ENCODE measurements at places on chromosomes 2 and 18.

DNA sequence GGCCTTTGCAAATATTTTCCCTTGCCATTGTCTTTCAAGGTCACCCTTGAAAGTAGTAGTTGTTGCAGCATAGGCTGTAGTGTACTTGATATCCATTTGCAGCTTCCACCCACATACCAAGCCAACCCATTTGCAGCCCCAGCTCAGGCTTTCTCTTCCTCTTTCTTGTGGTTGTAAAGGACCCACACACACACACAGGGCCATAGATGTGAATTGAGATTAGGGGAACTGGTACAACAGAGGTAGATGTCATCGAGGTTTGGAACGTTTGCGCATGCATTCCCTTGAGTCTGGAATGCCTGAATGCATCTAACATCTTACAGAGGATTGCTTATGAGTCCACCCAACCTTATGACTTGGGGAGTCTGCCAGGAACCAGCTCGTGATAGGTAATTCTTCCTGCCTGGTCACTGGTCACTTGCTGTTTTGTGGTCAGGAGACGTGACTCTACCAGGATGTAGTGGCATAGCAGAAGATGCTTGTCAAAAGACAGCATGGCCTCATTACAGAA is 91.9 kb downstream of the MRPS9 start:
- peak; percentile 32 for DNase-seq

- no peak for DNase-seq
Measured at GRCh38 chr2:105990624-105991023, 203.5 kb downstream of the UXS1 start.

GRCh38 chr2:199704358-199705238 is 146.4 kb downstream of the FTCDNL1 start:
- peak; percentile 67 for DNase-seq

GRCh38 chr2:174781298-174781697 is 17.0 kb upstream of the CHRNA1 start:
- DNase-seq: no peak

DNA sequence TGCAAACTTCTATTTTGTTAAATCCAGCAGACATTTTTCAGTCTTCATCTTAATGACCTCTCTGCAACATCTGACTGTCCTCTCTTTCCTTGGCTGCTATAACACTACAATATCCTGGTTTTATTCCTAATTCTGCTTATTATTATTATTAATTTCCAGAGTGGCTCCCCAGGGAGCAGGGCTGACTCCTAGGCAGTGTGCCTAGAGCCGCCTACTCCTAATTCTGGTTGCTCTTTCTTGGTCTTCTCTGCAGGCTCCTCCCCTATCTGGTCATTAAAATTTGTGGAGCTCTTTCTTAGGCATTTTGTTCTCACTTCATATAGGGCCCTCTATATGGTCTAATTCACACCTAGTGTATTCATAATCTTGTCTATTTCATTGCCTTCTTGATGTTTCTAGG is 10.8 kb downstream of the LOXL3 start:
- no peak for DNase-seq

DNA sequence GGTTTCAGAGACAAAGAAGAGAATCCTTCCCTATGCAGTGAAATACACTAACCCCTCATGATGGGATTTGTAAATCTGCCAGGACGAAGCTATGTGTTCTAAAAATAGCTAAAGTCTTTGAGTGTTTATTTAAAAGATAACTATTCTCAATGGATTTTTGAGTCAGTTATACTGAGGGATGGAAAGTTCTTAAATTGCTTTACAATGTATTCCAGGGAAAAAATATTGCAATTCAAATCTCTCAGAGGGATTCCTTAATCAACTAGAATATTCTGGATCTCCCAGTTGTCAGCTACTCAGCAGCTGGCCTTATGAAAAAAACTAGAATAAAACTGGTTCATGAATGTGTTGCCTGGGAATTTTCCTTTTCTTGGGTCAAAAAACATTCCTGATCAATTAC is 312.4 kb downstream of the PLCL1 start:
- no peak for DNase-seq

GRCh38 chr2:101949304-101949703 is 42.5 kb upstream of the IL1R2 start:
- DNase-seq: no peak

DNA sequence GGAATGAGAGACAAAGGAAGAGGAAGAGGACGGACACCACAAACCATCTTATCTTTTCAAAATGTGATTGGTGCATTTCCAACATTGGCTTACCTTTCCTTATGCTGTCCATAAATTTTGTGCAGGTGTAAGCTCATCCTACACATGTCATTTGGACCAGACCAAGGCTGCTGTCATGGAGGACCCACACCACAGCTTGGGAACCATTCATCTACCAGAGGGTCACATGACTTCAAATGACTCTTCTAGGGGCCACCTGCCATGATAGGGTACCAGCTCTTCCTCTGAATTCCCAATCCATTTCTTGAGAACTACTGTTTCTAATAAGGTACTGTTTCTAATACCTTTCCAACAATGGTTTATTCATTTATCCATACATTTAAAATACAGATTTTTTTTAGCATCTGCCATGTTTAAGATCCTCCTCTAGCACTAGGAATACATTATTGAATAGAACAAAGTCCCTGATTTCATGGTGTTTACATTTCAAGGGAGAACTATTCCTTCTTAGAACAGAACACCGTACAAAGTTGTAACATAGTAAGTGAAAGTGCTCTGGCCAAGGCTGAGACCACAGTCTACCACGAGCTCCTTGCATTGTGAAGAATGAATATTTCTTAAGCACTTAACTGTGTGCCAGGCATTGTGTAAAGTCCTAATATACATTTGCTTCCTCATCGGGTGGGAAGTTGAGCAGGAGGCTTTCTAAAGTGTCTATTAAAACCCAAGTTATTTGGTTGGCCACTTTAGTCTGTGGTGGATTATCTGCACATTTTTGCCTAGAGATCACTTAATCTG is 246.1 kb upstream of the FN1 start:
- DNase-seq: no peak

GRCh38 chr18:37393945-37394609 is 171.5 kb downstream of the CELF4 start:
- DNase-seq: no peak
